ENCODE measurements at places on chromosomes 2 and 18.

DNA sequence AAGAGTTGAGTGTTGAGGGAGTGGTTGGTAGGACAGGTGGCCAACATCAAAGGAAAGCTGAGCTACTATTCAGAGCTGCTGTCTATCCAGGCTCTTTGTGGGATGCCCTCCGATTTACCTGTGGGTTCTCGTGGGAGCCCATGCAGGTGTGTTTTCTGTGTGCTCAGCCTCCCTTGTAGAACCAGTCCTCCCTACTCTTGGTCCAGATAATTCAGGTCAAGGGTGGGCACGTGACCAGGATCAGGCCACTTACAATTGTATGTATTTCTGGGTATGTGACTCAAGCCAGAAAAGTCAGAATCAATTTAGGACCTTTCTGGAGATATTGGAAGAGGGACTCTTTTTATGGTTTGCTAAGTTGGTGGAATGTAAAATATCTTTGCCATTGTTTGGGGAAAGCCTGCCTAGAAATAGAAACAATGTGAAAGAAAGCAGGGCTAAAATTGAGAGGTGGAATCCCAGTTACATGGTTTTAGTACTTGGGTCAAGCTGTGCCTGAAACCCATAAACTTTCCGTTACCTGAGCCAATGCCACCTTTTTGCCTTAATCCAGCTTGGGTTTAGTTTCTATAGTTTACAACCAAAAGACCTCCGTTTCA, 93.2 kb downstream of the PDCL3 start:
- DNase-seq = no peak

- DNase-seq = no peak
These were observed 59.8 kb upstream of the IL1R1 start for GRCh38 chr2:102082571-102083392.

- DNase-seq = no peak
These were observed 102.3 kb downstream of the NRXN1 start for GRCh38 chr2:50929661-50930060.

GRCh38 chr2:13666582-13667414, 950.1 kb downstream of the TRIB2 start:
- no peak for DNase-seq

GRCh38 chr2:218020281-218020680, 17.5 kb upstream of the TNS1 start:
- no peak for DNase-seq

- no peak for DNase-seq
These were observed 50.4 kb downstream of the MALT1 start for GRCh38 chr18:58721566-58722239.

DNA sequence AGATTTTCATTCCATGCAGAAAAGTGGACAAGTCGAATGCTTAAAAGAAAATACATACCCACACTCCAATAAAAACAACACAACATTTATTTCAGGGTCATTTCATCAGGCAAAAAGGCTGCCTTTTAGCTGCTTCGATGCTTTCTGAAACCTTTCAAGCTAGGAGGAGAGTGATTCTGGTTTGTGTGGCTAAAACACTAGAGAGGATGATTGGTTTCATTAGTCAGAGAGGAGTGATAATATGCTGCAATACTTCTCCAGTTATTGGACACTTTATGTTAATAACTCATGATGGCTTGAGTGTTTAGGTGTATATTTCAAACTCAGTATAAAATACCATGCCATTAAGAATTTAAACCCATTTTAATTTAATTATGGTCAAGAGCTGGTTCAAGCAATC, 614.0 kb downstream of the SLC4A3 start:
- DNase-seq = no peak

GRCh38 chr2:9424447-9425164, 1.2 kb downstream of the CPSF3 start:
- no peak for DNase-seq

DNA sequence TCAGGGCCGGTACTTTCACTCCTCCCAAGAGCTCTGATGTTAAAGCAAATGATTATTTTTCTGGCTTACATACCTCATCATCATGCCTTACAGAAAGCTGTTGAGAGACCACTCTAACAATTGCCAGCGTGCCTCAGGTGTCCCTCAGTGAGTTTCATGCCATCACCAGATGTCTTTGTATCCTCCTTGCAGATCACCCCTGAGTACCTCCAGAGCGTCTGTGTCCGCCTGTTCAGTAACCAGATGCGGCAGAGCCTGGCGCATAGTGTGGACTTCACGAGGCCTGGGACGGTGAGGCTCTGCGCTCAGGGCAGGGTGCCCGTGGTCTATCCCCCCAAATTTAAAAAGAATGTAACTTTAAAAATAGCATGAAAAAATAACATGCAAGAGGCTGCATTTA, 41.3 kb downstream of the ARMC9 start:
- DNase-seq = no peak

DNA sequence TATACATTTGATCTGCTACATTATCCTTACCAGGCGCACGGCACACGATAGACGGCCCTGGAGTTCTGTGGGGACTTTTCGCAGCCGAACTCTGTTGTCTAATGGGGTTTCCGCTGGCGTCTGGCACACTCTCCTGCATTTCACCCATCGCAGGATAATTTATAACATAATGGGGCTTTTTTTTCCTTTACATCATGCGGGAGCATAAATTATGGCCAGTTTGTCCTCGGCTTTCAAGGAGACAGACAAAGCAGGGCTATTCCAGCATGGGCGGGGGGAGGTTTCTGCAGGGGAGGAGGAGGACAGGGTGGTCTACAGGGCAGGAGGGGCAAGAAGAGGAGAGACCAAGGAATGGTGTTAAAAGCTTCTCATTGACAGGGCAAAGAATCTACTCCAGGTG, 279.8 kb downstream of the CELF4 start:
- DNase-seq = no peak

DNA sequence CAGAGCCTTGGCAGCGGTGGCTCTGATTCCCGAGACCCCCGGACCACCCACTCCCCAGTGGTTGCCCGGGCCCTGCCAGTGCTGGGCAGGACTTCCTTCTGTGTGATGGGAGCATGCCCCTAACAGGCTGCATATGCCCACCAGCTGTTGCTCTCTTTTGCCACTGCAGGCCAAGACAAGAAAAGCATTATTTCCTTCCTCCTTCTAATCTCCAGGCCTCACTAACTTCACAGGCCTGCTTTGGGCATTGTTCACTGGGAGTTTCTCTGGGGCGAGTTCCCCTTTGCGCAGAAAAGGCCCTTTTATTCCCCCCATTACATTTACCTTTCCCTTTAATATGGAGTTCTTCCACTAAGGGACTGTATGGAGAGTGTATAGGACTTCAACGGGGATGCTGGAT, 249.1 kb upstream of the SIX2 start:
- DNase-seq = no peak

DNA sequence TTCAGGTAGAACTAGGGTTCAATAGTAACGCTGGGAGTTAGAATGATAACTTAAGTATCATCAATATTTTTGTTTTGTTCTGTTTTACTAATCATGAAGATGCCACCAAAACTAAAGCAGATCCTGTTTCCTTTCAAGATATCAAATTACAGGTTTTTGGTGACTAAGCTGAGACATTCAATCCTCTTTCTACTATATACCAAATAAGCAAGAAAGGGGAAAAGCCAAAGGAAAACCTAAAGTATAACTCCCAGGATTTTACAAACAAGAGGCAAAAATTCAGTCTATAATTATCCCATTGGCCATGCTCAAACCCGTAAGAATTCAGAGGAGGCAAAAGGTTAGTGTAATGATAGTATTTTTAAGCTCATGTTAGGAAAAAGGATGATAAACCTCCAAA, 175.2 kb upstream of the CCDC150 start:
- no peak for DNase-seq

DNA sequence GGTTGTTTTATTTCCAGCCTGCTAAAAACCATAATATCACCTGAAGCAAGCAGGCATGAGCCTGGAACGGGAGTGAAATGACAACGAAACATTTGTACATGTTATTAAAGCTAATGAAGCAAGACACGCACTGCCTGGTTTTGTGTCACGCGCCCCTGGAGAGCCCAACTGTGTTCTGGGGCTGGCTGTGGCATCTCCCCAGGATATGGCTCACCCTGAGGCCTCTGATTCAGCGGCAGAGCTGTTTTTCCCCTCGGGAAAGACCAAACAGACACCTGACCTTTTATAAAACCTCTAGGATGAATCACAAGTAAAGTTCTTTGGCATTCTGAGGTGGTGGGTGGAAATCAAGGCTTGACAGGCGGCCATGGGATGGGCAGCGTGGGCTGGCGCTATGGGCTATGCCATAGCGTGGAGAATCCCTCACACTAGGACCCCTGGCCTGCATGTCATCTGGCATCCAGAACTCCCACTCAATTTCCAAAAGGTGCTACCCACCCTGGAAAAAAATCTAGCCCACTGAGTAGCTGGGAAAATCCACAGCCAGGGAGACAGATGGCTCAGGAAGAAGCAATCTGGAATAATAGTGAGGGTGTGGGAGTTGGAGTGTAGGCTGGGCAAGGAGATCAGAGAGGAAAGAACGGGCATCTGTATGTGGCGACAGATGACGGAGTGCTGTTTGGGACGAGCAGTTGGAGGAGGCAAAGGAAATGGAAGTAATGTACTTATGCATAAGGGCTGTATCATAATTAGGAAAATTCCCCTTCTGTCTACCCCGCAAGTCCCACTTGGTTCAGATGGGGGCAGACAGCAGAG, 262.0 kb downstream of the AFF3 start:
- no peak for DNase-seq

DNA sequence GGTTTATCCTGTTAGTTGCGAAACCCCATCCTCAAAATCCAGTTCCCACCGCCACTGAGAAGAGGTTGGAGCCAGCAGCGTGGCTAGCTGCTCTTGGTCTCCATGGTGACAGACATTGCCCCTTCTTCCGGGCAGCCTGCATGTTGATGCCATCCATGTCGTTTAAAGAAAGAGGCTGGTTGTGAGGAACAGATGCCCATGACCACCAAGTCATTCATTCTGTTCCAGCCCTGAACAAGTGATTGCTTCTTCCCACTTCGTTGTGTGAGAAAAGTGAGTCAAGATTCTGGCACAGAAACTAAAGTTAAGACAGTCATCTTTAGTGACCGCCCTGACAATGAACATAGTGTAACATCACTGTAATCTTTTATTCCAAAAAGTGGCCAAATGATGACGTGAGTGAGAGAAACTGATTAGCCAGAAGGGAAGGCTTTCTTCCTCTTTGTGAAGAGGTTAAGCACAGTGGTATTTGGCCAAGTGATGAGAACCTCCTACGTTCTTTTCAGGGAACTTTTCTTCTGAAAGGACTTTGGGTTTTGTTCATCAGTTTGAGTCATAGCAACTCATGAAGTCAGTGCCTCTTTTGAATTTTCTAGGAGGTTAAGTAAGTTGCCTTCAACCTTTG, 272.5 kb downstream of the GALR1 start:
- no peak for DNase-seq

- DNase-seq = no peak
These were observed 229.5 kb upstream of the ZC3H15 start for GRCh38 chr2:186256540-186256939.

DNA sequence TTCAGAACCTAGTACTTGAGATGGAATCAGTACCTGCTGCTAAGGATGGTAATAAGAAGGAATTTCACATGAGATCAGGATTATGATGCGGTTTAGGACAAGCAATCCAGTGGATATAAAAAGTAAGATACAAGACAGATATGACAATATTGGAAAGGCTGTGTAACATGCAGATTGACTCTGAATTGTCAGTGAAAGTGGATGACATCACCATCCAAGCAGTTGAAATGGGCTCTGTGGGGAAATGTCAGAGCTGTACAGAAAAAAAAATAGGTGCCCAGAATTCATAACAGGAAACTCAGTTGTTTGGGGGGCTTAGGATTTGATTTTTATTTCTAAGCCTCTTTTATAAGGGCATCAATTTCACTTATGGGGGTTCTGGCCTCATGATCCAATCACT, 438.3 kb downstream of the SPAG16 start:
- DNase-seq = no peak

DNA sequence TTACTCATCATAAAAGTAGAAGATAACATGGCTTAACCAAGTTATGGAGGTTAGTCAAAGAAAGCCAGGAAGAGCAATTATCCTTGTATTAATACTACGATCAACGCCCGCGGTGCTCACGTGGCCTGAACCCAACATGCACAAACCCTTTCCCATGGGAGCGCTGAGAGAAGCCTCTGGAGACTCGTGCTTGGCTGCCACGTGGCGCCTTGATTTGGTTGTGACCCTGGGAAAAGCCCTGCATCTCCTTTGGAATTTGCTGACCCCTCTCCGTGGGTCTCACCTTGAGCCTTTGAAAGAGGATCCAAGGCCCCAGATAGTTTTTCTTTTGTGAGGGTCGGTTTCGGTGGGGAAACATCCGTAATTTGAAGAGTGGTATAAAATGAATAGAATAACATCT, 255.6 kb downstream of the DCDC2C start:
- no peak for DNase-seq

- no peak for DNase-seq
These were observed 6.8 kb downstream of the ASXL3 start for GRCh38 chr18:33584548-33585430.

DNA sequence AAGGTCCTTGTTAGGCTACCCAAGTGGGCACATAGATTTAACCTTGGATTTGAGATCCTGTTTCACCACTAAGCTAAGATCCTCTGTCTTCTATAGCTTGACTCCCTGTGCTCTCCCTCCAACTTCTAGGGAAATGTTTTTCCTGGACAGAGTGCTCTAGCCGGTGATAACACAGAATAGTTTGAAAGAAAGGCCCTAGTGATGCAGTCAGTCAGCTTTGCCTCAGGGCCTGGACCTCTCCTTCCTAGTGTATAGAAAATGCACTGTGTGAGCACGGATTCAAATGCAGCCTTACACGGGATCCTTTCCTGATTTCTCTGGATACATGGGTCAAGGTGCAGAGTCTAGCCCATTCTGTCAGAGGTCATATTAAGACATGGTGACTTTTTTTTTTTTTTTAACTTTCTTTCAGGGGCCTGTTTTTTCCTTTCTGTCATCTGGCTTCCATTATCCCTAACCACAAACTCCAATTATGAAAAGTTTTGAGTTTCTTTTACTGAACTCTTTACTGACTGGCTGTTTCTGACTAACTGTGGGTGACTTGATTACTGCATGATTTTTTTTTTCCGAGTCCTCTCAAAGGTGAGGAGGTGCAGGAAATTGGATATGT, 122.6 kb downstream of the LRP1B start:
- DNase-seq = peak; percentile 7

GRCh38 chr2:175883586-175884194, 118.4 kb downstream of the LNPK start:
- DNase-seq = no peak

GRCh38 chr2:30266705-30267104, 35.4 kb downstream of the LBH start:
- DNase-seq = no peak

DNA sequence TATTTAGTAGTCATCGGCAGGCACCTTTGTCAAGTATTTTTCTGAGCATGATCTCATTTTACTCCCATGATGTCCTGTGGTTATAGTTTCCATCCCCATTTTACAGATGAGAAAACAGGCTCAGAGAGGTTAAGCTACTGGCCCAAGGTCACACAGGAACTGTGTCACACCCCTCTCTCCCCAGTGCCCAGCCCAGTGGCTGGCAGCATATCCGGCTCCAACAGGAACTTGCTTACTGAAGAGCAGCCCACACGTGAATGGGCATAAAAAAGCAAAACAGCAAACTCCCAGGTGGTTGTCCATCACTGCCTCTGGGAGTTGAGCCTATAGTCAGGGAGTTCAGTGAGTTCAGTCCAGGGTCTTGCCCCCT, 8.3 kb upstream of the KLF11 start:
- no peak for DNase-seq

- DNase-seq = no peak
These were observed 27.1 kb downstream of the C2orf76 start for GRCh38 chr2:119339562-119339923.
